ENCODE measurements at places on chromosomes 5 and 9. TPM values are rescaled to one million over a fixed set of nuclear protein-coding genes. Genes with fewer than 3 reads are reported as not detected.

Gene SLC1A1
- 9.8 TPM for total RNA-seq

Gene GNAQ
- 53.3 TPM for total RNA-seq

Gene FAM221B
- total RNA-seq, result not detected

Gene ANXA2R
- total RNA-seq, result 1.8 TPM
